ENCODE measurements at places on chromosomes 11 and 22.
A peak's percentile ranks its signal among the peaks of the same experiment; 100 is the strongest.

GRCh38 chr22:46393873-46394272 is 58.4 kb downstream of the TRMU start:
- no peak overlapping the region for H3K27ac ChIP-seq
- H3K4me1 ChIP-seq = no peaks in the 10 kb centered on the region
- peaks cover 4% of the 10 kb centered on the region for H3K36me3 ChIP-seq
- no peak overlapping the region for H3K4me3 ChIP-seq

- no peak for DNase-seq
- H3K4me3 ChIP-seq = no peak overlapping the region
- H3K4me1 ChIP-seq = no peaks in the 10 kb centered on the region
- no peaks in the 10 kb centered on the region for H3K27me3 ChIP-seq
- no peaks in the 10 kb centered on the region for H3K36me3 ChIP-seq
- no peak overlapping the region for H3K27ac ChIP-seq
Measured at GRCh38 chr11:1920128-1920908, 815 bp downstream of the TNNT3 start.

DNA sequence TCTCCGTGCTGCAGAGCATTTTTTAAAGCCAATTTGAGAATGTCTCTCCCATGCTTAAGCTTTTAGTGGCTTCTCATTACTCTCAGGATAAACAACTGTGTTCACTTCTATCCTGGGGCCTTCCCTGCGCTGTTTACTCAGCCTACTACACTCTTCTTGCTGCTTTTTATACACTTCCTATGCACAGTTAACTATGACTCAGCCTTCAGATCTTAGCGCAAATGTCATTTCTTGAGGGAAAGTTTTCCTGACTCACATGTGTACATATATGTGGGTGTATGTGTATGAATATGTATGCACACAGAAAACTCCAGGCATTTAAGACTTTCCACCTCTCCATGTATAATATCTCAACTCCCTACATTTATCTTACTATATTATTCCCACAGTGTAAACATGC is 9.8 kb downstream of the THAP12 start:
- H3K4me1 ChIP-seq = peaks cover 3% of the 10 kb centered on the region
- no peak overlapping the region for H3K4me3 ChIP-seq
- H3K27ac ChIP-seq = no peak overlapping the region
- no peaks in the 10 kb centered on the region for H3K36me3 ChIP-seq
- DNase-seq = no peak
- no peaks in the 10 kb centered on the region for H3K27me3 ChIP-seq

GRCh38 chr11:111663820-111664219 is 61.6 kb downstream of the SIK2 start:
- H3K27ac ChIP-seq = no peak overlapping the region
- peak; percentile 79 for DNase-seq
- H3K4me3 ChIP-seq = no peak overlapping the region
- no peaks in the 10 kb centered on the region for H3K4me1 ChIP-seq

DNA sequence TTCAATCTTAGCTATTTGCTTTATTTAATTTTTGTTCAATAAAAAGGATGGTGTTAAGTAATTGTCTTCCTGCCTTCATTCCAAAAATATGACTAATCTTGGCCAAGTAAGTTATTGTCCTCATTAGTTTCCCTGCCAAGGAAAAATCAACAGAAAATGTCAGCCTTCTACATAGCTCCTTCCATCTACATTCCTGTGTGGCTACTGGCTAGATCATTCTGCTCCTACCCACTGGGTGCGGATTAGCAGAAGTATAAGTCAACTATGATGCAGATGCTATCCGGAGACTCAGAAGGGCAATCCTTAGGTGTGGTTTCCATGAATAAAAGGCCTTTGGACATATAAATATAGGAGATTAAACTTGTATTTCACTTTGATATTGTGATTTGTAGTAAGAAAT is 154.4 kb downstream of the SBF2 start:
- no peak for DNase-seq
- H3K27me3 ChIP-seq = no peaks in the 10 kb centered on the region
- no peak overlapping the region for H3K27ac ChIP-seq
- no peaks in the 10 kb centered on the region for H3K4me1 ChIP-seq
- H3K4me3 ChIP-seq = no peak overlapping the region
- H3K36me3 ChIP-seq = no peaks in the 10 kb centered on the region
